ENCODE measurements at places on chromosomes 2 and 18. TPM values are rescaled to one million over a fixed set of nuclear protein-coding genes. Genes with fewer than 3 reads are reported as not detected.

DNA sequence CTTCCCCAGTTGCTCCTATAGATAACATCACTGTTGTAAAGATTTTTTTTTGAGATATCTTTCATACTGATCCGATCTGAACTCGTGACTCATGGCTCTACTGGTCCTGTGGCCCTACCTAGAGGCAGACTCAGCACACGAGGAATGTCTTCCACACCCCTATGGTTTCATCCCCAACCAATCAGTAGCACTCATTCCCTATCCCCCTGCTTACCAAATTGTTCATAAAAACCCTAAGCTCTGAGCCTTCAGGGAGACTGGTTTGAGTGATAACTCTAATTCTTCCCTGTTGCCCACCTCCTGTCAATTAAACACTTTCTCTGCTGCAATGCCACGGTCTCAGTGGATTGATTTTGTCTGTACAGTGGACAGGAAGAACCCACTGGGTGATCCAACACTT lies 4.2 kb upstream of the SAP130 start:
- no peak for DNase-seq

GRCh38 chr2:83633423-83633822 lies 825.7 kb downstream of the SUCLG1 start:
- DNase-seq: no peak

The ALPP gene
- total RNA-seq: not detected

DNA sequence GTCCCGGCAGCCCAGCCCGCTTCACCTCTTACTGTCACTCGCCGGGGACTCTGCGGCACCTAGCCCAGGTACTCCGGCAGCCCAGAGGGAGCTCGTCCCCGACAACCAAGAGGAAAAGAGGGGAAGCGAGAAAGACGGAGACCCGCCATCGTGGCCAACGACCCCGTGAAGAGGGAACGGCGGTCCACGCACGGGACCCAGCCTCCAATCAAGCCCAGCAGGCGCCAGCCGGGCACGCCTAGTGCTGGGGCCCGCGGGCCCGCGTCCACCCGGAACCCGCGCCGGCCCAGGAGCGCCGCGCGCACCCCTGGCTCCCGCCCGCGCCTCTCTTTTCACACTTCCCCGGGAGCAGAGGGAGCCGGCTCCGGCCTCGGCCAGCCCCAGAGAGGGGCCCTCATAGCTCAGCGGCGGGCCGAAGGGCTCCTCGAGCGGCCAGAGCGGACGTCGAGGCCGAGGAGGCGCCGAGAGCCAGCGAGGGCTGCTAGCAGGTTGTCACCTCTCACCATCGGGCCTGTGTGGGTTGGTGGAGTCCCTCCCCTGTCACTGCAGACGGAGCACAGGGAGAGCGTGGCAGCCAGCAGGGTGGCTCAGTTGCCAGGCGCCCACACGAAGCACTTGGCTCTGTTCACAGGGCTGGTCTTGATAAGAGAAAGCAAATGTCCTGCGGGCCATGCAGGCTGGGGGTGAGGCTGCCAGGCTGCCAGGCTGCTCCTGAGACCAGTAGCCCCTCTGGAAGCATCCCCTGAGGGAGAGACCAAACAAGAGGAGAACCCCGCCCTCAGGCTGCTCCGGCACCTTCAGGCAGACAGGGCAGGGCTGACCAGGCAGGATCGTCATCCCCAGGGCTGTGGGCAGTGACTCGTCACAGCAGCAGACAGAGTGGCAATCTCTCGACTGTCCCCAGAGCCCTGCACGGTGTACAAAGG lies 36.9 kb upstream of the KLF11 start:
- no peak for DNase-seq

DNA sequence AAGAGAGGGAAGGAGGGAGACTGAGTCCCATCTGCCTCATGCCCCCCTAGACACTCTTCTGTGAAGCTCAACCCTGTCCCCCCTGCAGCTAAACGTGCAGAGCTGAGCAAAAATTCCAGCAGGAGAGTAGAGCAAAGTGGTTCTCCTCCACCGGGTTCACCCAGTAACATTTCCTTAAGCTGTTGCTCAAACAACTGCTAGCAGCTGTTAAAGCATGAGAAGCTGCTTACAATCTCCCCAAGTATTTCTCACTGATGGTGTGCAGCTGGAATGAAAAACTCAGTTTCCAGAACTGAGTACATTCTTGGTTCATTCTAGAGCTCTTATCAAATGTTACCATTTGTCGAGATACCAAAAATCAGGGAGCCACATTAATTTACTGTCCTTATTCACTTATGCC lies 92.3 kb downstream of the STK39 start:
- no peak for DNase-seq

GRCh38 chr2:147560810-147561535 lies 283.9 kb upstream of the ACVR2A start:
- no peak for DNase-seq

DNA sequence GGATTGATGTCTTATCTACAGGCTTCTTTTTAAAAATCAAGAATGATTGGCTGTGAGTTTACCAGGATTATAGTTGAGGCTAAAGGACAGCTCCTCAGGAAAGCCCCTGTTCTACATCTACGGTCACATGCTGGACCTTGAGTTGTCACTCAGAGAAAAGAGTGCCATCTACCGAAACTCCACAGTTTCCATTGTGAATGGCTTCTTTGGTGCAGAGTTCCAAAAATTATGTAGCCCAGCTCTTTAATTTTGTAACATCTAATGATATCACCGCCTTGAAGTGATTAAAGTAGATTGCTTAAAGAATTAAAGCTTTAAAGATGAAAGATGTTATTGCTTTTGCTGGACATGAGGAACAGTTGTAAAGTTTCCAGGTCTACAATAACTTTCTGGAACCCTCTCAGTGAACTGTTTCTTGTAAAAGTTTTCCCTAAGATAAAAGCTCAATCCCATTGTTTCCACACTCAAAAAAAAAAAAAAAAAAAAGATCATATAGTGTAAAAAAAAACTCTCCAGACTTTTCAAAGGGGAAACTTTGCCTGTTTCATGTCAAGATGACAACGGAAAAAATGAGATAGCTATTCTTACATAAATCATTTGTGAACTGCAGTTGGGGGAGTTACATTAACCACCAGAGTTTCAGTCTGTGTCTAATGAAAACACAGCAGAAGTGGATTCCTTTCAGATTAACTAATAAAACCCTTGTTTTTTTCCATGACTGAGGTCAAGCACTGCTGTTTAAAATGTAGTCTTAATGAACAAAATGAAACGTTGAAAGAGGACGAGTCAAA lies 4.3 kb downstream of the COL3A1 start:
- no peak for DNase-seq

GRCh38 chr2:20106746-20107145 lies 55.3 kb upstream of the LAPTM4A start:
- no peak for DNase-seq

DNA sequence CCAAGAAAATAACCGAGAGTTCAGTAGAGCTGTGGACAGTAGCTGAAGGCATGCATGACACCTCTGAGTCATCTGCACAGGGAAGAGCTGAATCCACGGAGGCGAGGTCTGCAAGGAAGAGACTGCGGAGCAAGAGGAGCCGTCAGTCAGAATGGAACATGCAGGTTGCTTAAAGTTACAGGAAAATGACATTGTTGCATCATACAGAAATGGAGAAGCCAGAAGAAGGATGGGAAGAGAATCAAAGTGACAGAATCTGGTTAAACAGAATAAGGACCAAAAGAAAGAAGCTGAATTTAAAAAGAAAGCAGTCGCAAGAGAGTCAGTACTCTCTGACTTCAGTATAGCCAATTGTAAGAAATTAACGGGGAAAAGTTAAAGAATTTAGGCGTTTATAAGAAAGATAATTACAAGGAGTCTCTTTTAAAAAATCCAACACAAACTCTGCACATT lies 533.8 kb downstream of the ADCYAP1 start:
- DNase-seq: no peak

The FLACC1 gene
- total RNA-seq: 0.85 TPM

DNA sequence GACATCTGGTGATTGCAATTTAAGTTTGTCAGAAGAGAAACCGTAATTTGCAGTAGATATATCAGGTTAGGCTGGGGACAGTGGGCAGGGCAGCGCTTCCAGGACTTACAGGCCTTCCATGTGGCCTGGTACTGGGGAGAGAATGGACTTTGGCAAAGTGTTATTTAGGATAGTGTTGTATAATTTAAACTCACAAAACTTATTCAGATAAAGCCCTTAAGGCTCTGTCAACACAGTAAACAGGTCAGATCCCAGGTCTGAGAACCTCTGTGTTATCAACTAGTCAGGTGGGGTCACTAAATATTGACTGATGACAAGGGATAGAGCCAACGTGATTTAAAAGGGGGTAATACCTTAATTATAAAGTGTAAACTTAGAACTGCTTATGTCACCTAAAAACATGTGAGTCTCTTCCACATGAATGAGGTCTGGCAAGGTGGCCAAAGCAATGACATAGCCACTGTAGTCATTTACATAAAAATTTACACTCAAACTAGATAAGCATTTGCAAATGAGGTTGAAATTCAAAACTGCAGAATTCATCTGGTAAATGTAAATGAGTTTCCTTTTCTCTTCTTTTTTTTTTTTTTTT lies 80.2 kb upstream of the DNMT3A start:
- DNase-seq: no peak
